ENCODE measurements at places on chromosomes 2 and 18.
A peak's percentile ranks its signal among the peaks of the same experiment; 100 is the strongest.

GRCh38 chr18:38033282-38033681, 467.7 kb upstream of the CELF4 start:
- DNase-seq, result no peak

DNA sequence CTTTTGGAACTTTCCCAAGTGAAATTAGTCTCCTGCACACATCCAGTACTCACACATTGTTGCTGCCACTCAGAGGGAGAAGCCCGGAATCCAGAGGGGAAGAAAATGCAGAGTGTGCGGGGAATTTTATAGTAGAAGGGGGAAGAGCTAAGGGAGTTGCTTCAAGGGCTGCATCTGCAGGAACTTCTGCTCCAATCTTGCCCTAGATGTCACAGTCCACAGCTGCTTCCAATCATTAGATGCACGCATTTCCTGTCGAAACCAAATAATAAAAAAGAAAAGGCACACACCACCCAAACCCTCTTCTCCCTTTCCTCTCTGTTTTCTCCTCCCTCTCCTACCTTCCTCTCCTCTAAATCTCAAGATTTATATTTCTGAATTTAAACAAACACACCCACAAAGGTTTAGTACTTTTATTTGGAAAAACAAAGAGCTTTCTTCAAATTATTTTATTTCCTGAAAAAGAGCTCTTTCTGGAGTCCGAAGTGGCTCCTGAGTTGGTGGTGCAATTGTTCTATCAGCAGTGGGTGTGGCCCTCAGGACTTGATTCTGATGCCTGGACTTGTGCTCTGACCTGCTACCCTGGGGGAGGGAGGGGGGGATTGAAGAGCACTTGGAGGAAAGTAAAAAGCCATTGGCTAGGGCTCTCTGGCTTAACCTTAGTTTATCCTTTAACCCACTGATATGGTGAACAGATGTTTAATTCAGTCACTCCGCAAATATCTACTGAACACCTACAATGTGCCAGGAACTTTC, 72.0 kb downstream of the KCNE4 start:
- DNase-seq, result no peak

- no peak for DNase-seq
Measured at GRCh38 chr2:104280216-104280615, 573.7 kb upstream of the POU3F3 start.

DNA sequence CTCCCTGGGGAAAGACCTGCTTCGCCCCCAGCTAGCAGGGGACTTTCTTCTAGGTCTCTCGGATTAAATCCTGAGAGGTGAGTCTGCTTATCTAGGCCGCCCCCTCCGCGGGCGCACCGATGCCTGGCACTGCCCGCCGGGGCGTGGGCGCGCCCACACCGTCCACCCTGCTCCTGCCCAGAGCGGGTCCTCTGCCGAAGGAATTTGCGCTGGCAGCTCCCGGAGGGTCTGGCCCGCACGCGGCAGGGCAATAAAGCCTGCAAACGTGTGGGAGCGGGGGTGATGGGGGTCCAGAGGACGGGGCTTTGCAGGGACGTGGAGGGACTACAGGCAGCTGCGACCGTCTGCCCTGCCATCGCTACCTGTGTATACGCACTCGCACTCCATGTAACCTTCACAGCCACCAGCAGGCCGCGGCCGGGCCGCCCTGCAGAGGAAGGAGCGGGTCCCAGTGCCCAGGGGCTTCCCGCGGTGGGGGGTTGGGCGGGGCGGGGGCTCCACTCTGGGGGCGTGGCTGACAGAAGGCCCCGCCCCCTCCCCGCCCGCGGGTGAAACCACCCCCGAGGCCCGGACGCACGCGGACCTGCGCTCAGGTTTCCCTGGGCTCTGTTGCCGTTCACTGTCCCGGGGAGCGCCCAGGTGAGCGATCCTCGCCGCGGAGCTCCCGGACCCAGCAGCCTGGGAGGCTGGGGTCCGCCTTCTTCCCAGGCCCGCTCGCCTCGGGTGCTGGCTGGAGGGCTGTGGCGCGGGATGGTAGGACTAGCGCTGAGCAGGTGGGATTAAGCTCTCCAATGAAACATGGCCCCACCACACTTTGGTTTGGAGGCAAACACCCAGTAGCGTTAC, 174.5 kb upstream of the HS6ST1 start:
- no peak for DNase-seq

- DNase-seq, result no peak
Measured at GRCh38 chr2:14756981-14757657, 124.6 kb downstream of the LRATD1 start.

DNA sequence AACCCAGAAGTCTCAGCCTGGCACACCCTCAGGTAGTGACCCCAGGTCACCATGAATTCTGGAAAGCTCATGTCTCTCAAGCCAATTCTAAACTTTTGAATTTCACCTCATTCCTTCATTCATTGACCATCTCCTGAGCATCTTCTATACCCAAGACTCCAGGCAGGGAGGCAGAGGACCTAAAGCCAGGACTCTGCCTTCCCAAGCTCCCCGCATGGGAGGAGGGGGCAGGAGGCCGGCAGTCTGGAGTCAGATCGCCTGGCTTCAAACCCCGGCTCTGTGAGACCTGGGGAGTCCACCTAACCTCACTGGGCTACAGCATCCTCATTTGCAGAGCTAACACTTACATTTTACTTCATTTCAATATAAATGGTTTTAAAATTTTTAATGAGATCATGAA, 59.0 kb downstream of the SMAD7 start:
- no peak for DNase-seq

GRCh38 chr2:188303363-188304031, 11.8 kb downstream of the GULP1 start:
- no peak for DNase-seq

GRCh38 chr2:235950473-235950809, 217.7 kb downstream of the GBX2 start:
- DNase-seq, result no peak

- DNase-seq, result no peak
Measured at GRCh38 chr18:46212398-46212797, 108.2 kb downstream of the HAUS1 start.

DNA sequence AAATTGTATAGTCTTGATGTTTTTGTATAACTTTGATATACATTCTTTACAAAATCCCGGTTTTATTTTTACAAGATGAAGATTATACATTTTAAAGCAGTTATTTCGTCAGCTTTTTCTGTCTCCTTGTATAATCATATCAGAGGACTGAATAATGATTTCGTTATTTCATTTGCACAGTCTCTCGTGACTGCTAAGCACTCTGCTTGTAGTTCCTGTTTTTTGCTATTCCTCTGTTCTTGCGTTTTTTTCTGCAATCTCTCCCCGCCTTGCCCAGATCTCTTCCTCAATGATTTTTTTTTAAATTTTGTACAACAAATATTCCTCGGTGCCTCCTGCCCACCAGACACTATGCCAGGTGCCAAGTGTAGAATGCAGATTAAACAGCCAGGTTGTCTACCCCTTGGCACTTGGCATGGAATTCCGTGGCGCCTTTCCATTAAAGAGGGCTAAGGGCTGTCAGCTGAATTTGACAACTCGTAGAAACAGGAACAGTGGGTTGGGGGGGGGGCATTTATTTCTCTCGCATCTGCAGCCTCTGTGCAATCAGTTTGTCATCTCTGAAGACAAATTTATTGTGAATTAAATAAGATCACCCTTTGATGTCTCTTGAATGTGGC, 69.6 kb downstream of the KLHL29 start:
- no peak for DNase-seq

- DNase-seq, result no peak
Measured at GRCh38 chr2:172105471-172106107, 2.9 kb upstream of the DLX2 start.

- no peak for DNase-seq
Measured at GRCh38 chr2:62116983-62117382, 78.9 kb upstream of the B3GNT2 start.

DNA sequence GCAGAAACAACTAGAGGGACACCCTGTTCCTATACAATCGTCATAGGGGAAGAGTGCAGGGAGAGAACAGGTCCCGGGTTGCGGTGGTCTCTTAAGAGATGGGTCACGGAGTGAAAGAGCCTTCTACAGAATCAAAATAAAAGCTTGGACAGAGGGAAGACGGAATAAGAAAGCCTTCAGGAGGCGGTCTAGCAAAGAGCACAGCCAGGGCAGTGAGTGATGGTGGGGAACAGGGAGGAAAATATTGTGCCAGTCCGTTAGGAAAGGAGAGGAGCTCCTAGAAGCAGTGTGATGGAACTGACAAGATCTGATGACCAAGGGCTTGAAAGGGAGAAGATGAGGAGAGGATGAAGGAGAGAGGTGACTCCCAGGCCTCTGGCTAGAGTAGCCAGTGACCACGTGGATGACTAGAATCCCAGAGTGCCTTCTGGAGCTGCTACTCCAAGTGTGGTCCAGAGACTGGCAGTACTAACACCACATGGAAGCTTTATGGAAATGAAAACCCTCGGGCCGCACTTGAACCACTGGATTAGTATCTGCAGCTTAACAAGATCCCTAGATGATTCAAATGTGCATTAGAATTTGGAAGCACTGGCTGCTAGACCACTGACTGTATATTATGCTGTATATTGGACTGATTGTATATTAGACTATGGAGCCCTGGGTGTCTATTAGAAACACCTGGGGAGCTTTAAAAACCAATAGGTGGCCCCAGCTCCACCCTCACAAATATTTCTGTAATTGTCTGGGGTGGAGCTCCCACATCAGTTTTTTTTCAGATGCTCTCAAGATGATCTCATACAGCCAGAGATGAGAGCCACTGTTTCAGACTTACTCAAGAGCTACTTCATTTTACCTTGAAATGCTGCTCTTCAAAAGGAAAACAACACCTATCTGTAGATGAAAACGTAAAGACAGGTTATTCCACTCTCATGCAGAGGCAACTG, 1.1 kb upstream of the EVA1A start:
- DNase-seq, result peak; percentile 11

- DNase-seq, result no peak
Measured at GRCh38 chr18:47926101-47926850, 4.2 kb downstream of the SMAD2 start.

- no peak for DNase-seq
Measured at GRCh38 chr18:5250603-5251002, 44.9 kb downstream of the ZBTB14 start.

GRCh38 chr2:25105336-25106085, 62.9 kb downstream of the POMC start:
- peak; percentile 75 for DNase-seq

DNA sequence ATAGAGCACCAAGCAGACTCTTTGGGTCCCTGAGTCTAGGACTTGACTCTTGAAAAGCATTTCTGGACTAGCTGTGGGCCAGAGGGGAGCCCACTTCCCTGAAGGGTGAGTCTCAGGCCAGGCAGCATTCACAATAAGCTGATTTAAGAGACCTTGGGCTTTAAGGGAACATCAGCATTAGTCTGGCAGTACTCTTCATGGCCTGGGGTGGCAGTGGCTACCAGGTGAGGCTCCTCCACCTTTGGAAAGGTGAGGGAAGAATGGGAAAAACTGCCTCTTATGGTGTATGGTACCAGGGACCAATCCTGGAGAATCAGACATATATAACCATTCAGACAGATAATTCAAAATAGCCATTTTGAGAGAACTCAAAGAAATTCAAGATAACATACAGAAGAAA, 599.9 kb upstream of the POU3F3 start:
- DNase-seq, result no peak

- DNase-seq, result no peak
Measured at GRCh38 chr2:112633708-112634107, 12.0 kb upstream of the SLC20A1 start.

GRCh38 chr2:23803965-23804542, 122.9 kb downstream of the ATAD2B start:
- no peak for DNase-seq

GRCh38 chr2:196356332-196356731, 185.0 kb upstream of the STK17B start:
- no peak for DNase-seq

DNA sequence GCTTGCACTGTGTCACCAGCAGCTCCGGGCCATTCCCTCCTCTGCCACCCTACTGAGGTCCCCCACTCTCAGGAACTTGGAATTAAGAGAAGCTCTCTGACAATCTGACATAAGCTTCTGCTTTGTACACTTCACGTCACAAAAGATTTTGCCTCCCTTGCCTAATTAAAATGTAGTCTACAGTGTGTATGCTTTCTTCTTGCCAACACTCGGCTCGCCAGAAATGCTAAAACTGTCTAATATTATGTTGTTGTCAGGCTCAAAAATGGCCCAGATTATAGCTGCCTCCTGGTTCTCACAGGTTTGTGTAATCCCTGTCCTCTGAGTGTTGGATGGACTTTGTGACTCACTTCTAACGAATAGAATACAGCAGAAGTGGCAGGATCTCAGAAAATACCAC, 474.7 kb downstream of the MBD2 start:
- no peak for DNase-seq

DNA sequence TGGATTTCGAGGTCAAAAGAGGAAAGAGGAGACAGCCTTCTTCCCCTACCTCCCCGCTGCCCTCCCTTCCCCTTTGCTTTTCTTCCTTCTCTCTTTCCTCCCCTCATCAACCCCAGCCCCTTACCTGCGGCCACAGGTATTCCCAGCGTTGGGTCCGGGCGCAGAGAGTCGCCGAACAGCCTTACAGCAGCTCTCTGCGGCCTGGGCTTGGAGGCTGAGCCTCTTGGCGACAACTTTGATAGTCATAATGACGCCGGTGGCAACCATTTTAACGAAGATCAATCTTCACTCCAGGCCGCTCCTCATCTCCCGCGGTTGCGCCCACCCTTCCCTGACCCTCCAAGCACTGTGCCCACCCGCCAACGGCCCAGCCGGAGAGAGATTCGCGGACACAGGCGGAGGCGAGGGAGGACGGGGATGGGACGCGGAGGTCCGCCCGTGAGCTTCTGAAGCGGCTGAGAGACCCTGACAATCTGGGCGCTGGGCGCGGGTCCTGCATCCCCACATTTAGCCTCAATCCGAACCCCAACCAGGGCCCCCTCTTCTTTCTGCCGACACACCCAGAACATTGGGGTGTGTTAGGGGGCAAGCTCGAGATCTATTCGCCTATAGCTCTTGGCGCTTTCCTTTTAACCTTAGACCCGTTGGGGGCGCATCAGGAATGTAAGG, 1.5 kb upstream of the EVX2 start:
- no peak for DNase-seq

GRCh38 chr2:47656715-47657600, 126.0 kb upstream of the MSH6 start:
- no peak for DNase-seq

GRCh38 chr2:162480067-162480466, 136.1 kb downstream of the GCA start:
- no peak for DNase-seq

DNA sequence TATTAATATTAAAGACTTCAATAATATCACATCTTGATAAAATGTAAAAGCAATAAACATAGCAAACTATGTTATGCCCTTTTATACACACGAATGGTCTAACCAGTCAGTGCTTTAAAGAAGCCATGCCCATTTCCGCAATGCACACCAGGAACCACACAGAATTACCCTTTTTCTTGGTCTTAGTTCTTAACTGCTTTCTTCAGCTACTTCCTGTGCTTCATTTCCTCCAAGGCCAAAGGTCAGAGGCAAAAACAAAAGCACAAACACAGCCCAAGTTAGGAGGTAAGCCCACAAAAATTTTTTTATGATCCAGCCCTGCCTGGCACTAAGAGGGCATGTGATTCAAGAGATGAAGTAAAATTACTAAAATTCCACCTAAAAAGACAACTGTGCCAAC, 267.2 kb downstream of the FBXO15 start:
- DNase-seq, result no peak

- no peak for DNase-seq
Measured at GRCh38 chr18:33755931-33756560, 178.0 kb downstream of the ASXL3 start.
